ENCODE measurements at places on chromosomes 6 and 20.

GRCh38 chr6:41531591-41532582 is 14.3 kb upstream of the FOXP4 start:
- DNase-seq = no peak

- DNase-seq = no peak
These were observed 85.9 kb upstream of the MOCS1 start for GRCh38 chr6:40020166-40020565.

GRCh38 chr20:32894711-32895355 is 36.1 kb downstream of the EFCAB8 start:
- DNase-seq = no peak

DNA sequence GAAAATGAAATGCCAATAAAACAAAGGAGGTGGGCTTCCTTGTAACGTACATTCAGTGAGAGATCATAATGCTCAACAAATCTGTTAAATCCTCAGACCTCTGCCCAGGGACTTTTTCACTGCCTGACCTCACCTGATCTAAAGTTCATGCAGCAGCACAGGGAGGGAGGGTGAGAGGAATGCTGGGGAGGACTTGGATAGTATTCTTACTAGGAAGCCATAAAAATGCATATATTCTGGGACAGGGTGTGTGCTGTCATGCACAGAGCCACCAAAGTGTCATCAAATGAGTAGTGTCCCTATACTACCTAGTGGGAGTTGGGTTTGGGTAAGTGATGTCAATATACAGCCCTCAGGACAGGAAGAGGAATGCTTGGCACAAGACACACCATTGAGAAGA is 32.6 kb downstream of the CLIC5 start:
- DNase-seq = no peak

GRCh38 chr6:24694198-24694597 is 24.8 kb downstream of the C6orf62 start:
- no peak for DNase-seq

GRCh38 chr20:51553897-51554486 is 11.5 kb upstream of the NFATC2 start:
- no peak for DNase-seq

GRCh38 chr6:12479451-12479850 is 189.3 kb downstream of the EDN1 start:
- no peak for DNase-seq

DNA sequence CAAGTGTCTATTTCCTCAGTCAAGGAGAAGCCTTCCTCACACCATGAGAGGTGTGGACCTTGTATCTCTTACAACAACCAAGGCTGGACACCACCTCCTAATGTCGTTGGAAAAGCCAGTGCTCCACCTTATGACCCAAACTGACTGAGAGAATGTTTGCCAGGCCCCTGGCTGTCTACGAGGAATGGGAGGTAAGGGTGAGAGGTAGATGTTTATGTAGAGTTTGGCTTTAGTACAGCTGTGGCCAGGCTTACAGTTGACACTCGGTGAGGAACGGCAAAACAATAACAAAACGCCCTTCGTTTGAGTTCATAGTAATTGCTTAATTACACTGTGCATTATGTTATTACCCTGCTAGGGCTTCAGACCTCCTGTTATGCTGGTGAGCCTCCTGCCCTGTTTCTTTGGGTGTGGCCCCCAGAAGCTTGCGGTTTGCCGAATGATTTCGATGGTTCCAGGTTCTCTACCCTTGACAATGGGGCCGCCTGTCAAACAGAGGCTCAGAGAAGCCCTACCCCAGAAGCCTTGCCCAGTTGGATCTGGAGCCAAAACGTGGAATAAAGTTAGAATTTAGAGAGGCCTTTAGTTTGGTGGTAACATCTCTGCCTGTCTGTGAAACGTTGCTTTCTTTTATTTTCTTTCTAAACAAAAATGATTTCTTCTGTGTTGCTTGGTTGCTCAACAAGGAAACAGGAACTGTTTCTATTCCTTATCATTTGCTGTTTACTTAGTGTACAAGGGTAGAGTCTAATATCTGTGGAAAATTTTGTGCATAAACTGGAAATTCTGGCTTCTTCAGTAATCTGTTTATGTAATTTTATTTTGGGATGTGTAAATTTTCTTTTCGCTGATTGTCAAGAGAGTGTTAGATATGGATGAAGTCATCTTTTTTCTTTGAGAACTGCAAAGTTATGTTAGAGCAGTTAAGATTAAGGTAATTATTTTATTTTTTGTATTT is 60.4 kb upstream of the FOXQ1 start:
- no peak for DNase-seq

DNA sequence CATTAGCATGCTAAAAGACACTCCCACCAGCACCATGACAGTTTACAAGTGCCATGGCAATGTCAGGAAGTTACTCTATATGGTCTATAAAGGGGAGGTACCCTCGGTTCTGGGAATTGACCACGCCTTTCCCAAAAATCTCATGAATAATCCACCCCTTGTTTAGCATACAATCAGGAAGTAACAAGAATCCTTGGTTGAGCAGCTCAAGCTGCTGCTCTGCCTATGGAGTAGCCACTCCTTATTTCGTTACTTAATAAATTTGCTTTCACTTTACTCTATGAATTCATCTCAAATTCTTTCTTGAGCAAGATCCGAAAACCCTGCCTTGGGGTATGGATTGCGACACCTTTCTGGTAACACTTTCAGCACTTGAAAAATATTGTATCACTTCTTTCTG is 243.0 kb downstream of the BMP2 start:
- no peak for DNase-seq

- no peak for DNase-seq
These were observed 29.0 kb downstream of the ADGRF4 start for GRCh38 chr6:47727391-47727790.

GRCh38 chr6:111841822-111842221 is 31.4 kb downstream of the FYN start:
- DNase-seq = no peak

GRCh38 chr6:23870496-23870895 is 255.5 kb upstream of the NRSN1 start:
- DNase-seq = no peak

DNA sequence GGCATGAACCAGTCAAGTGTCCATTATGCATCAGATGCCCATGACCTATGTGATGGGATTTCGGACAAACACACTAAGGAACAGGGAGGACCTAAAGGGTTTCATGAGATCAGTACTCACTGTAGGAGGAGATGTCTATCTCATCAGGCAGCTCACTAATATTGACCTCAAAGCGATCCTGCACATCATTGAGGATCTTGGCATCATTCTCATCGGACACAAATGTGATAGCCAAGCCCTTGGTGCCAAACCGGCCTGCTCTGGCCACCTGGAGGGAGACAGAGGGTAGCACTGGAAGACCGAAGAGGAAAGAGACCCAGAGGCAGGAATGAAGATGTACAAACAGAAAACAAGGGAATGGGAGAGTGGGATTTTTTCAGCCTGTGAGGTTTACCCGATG is 1.9 kb downstream of the MCCD1 start:
- DNase-seq = no peak

DNA sequence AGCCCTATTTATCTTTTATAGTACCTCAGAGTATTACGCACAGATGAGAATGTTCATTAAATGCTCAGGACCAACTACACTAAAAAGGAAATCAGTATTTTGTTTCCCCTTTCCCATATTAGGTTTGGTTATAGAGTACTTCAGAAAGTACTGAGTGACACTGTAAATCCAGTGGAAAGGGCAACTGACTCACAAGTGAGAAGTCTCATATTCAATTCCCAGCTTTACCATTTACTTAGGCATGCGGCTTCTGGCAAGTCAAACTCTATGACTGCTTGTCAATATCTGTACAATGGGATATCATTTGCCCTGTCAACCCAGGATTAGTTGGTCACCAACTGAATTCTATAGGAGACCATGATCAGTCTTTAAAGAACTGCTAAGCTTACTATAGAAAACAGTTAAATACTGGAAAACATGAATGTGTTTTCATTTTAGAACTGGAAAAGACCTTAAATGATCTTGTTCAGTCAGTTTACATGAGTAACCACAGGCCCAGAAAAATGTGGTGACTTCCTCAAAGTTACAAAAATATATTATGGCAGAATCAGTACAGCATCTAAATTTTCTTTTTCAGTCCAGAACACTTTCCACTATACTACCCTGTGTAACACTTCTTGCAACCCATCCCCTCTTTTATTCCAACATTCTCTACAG is 3.6 kb downstream of the MAP3K7 start:
- no peak for DNase-seq

DNA sequence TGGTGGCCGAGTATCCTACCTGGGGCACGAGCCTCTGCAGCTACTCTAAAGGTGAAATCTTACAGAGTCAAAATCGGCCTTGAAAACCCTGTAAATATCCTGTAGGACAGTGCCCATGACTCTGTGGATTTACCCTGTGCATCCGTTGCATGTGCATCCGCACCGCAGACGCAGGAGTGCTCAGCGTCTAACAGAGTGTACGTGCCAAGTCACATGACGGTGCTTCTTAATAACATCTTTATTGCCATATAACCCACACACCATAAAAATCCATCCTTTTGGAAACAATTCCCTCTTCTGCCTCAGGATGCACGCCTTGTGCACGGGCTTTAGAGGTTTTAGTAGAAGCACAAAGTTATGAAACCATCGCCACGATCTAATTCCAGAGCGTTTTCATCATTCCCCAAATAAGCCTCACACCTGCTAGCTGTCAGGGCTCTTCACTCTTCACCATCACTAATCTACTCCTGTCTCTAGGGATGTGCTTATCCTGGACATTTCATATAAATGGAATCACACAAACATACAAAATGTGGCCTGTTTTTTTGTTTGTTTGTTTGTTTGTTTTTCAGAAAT is 384.5 kb upstream of the SULF2 start:
- no peak for DNase-seq

DNA sequence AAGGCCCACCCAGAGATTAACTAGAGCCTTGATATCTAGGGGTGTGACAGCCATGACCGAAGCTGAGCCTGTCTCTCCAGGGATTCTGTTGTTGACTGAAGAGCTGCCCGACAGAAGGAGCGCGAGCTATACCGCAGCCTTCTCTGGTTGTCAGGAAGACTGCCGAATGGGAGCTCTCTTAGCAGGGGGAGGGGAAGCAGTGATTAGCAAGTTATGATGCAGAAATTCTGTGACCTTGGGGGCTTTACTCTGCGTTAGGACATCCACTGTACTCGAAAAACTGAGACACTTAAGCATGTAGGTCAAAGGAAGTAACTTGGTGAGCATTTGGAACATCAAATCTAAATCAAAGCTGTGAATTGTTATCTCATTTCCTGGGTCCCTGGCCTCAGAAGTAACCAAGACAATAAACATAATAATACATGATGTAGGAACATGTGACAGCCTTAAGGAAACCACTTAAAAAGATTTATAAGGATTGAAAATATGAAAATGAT is 84.7 kb downstream of the MAP3K4 start:
- no peak for DNase-seq

- DNase-seq = no peak
These were observed 33.9 kb downstream of the EDN1 start for GRCh38 chr6:12324099-12324498.

- no peak for DNase-seq
These were observed 60.5 kb upstream of the GGTLC1 start for GRCh38 chr20:24049081-24049480.

DNA sequence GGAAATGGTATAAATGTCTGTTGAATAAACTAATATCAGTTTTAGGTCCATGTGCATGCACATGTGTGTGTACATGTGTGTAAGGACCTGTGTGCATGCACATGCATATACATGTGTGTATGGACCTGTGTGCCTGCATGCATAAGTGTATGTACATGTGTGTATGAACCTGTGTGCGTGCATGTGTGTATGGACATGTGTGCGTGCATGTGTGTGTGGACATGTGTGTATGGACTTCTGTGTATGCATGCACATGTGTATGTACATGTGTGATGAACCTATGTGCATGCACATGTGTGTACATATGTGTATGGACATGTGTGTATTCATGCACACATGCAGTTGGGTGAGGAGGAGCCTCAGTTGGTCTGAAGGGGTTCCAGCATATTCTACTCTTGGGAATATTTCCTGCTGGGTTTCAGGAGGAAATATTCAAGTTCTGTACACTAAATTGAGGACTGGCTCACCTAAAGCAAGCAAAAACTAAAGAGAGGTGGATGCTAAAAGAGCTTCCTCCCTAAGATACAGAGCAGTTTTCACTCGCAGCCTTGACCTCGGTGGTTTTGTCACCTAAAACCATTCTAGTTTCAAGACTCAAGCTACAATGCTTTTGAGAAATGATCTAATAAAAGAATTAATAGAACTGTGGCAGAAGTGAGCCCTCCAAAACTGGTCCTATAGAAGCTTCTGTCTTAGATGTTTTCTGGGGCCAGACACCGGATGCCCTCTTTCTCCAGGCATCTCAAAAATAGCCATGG is 742.8 kb downstream of the MAFB start:
- no peak for DNase-seq

GRCh38 chr6:111687652-111688051 is 82.0 kb upstream of the TRAF3IP2 start:
- DNase-seq = no peak

DNA sequence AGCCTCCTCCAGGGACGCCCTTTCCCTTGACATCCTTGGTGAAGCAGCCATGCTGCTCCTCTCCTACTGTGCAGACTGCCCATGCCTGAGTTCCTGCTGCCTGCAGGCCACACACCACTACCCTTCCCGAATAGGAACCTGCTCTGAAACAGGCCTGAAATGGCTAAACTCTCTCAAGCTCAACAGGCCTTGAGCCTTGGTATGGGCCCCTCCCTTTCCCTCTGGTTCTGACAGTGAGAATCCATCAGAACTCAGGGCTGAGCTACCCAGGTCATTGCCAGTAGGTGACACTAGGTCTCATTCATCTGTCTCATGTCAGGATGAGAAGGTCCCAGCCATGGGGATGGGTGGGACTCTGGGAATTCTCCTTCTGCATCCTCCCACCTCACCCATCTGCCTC is 25.7 kb downstream of the RAET1L start:
- peak; percentile 64 for DNase-seq

GRCh38 chr6:79869184-79869583 is 78.2 kb downstream of the ELOVL4 start:
- no peak for DNase-seq

GRCh38 chr6:142763205-142763604 is 181.8 kb downstream of the HIVEP2 start:
- no peak for DNase-seq

GRCh38 chr20:42138729-42139128 is 520.6 kb upstream of the CHD6 start:
- no peak for DNase-seq

- DNase-seq = peak; percentile 60
These were observed 124.7 kb downstream of the CD24 start for GRCh38 chr6:106849676-106850332.

DNA sequence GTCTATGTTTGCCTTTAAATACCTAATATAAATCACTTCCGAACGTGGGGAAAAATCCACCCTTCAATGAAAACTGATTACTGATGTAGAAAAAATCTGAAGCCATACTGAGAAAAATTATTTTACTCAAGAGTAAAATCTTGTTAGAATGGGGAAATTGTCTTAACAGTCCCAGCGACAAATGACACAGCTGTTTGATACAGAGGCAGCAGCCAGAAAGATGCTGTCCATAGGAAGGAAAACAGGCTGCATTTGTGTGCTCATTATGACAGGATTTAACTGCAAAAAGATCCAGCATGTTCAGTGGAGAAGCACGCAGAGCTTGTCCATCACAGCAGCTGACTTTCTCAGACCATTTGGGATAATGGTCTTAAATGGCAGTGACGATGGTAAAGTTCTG is 443.0 kb downstream of the TFAP2B start:
- no peak for DNase-seq
